ENCODE measurements at places on chromosomes 12 and 14.

DNA sequence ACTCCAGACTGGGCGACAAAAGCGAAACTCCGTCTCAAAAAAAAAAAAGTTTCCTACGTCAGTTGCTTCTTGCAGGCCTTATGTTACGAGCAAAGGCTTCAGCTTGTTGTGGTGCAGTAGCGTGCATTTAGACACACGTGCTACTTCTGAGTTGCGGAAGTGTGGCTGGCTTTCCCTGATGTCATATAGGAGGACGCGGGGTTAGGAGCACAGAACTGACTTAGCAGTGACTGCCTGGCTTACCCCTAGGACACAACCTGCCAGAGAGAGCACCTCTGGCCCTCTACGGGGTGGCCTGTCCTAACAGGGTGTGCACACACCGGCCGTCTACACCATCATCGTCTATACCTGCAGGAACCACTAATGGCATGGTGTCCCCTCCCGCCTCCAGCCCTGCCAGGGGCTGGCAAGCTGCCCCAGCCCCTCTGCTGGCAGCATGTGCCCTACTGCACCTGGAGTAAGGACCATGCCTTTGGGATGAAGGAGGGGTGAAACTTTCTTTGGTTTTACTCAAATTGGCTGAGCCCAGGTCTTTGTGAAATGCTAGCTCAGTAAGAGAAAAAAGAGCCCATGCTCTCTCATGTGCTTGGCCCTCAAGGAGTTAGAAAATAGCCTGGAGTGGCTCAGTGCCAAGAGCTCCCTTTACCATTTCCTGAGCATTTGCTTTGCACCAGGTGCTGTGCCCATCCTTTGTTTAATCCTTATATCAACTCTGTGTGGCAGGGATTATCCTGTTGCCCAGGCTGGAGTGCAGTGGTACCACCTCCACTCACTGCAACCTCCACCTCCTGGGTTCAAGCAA lies 1.7 kb upstream of the GPR68 start:
- no peak for DNase-seq

GRCh38 chr12:57614178-57614947 lies 3.1 kb downstream of the ARHGEF25 start:
- no peak for DNase-seq

GRCh38 chr12:72095025-72095424 lies 156.4 kb downstream of the TPH2 start:
- DNase-seq = no peak

DNA sequence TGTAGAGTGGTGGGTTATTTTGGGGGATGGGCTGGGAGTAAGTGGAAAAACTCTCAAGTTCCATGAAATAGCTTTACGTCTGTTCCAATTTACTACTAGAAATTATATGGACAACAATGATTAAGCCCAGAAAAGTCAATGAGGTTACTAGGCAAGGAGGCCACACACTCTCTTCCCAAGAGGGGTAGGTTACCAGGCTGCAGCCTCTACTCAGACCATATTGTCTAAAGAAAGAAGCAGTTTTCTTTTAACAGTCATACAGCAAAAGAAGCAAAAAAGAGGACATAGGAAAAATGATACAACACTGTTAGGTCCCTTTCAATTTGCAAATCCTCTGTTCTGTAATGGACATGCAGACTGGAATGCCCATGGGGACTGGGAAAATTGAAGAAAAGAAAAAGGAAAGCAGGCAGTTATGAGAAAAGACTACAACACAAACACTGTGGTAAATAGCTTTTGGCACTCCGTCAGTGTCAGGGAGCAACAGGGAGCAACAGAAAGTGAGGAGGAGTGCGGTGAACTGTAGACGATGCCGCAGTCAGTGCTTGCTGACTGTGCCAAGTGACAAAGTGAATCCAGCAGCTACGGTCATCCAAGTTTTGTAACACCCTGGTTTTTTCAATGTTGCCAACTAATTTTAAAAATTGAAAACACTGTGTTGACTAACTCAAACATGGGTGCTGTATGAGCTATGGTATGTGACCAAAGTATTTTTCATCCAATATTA lies 39.8 kb upstream of the HMGA2 start:
- DNase-seq = no peak

GRCh38 chr12:111780166-111780565 lies 13.4 kb downstream of the ALDH2 start:
- DNase-seq = no peak

- DNase-seq = no peak
Observed at GRCh38 chr14:20277409-20277808, 28.3 kb downstream of the TTC5 start.

DNA sequence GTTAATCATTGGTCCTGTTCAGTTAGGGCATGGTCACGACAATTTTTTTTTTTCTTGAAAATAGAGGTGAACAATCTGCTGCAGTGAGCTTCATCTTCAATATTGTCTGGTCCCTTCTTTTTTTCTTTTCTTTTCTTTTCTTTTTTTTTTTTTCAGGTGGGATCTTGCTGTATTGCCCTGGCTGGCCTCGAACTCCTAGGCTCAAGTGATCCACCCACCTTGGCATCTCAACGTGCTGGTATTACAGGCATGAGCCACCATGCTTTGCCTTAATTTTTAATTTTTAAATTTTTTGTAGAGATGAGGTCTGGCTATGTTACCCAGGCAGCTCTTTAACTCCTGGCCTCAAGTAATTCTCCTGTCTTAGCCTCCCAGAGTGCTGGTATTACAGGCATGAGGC lies 36.5 kb downstream of the MIPOL1 start:
- no peak for DNase-seq

- no peak for DNase-seq
Observed at GRCh38 chr12:4806439-4807115, 86.4 kb downstream of the GALNT8 start.

- DNase-seq = no peak
Observed at GRCh38 chr12:132955094-132956010, 754 bp downstream of the ZNF605 start.

GRCh38 chr14:61668282-61668681 lies 27.0 kb upstream of the HIF1A start:
- DNase-seq = no peak

GRCh38 chr12:96438330-96438729 lies 38.1 kb upstream of the CDK17 start:
- DNase-seq = no peak

GRCh38 chr12:107622001-107622400 lies 63.6 kb upstream of the PWP1 start:
- DNase-seq = no peak

- DNase-seq = no peak
Observed at GRCh38 chr14:60188115-60188514, 22.9 kb upstream of the DHRS7 start.

GRCh38 chr12:93571365-93571924 lies 1.0 kb upstream of the SOCS2 start:
- peak; percentile 49 for DNase-seq

GRCh38 chr14:70057519-70058136 lies 131.1 kb downstream of the SLC8A3 start:
- no peak for DNase-seq

DNA sequence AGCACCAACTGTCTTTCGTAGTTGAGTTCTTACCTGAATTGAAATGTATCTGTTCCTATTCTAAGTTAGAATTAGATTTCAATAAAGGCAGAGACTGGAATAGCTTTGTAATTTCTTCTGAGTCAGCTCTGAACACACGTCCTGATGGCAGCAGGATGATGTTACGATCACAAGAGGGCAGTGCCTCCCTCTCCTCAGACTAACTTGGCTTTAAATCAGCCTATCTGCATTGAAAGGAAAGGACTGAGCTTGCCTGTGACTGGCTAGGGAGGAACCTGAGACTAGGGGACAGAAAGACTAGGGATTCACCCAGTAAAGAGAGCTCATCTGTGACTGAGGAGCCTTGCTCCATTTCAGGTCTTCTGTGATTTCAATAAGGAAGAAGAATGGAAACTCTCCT lies 323.7 kb upstream of the OR4E1 start:
- DNase-seq = no peak

- no peak for DNase-seq
Observed at GRCh38 chr14:101547961-101548669, 13.2 kb upstream of the DIO3 start.

DNA sequence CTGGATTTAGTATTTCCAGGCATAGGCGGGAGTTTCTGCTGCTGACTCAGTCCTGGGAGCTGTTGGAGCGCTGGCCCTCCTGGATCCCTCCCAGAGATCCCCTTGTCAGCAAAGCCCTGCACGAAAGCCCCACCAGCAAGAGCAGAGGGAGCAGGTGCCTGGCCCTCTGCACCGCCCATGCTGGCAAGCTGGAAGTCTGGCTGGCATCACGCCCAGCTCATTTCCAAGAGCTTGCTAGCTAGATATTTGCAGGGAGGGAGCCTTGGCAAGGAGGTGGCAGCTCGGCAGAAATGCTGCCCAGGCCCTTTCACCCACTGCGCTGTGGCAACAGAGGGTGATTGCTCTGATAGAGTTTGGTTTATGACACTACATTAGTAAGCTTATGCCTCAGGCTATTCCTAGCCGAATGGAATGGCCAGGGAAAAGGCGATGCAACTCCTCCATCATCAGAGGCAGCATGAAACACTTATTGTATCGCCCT lies 193.9 kb downstream of the EMP1 start:
- no peak for DNase-seq

DNA sequence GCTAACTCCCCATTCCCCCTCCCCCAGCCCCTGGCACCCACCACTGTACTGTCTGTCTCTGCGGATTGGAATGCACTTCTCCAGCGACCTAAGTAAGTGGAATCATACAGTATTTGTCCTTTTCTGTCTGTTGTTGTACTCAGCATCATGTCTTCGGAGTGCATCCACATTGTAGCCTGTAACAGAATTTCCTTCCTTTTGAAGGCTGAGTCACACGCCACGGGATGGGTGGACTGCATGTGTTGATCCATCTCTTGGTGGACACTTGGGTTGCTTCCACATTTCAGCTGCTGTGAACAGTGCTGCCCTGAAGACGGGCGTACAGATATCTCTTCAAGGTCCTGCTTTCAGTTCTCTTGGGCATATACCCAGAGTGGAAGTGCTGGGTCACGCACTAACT lies 34.4 kb downstream of the DDX51 start:
- no peak for DNase-seq

DNA sequence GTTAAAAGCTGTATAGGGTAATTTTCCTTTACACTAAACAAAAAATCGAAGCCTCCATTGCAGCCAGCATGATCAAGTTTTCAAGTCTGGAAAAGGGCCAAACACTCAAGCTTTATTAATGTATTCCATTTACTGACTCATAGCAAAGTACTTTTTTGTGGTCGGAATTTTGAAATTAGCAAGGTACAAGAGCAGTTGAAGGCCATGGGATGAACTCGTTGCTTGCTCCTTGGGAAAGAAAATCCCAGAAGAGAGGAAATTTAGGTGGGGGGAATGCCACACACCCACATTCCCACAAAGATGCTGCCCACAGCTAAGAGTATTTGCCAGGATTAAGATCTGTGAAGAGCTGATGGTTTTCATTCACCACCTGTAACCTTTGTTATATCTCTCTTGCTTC lies 333.7 kb downstream of the EGLN3 start:
- no peak for DNase-seq

DNA sequence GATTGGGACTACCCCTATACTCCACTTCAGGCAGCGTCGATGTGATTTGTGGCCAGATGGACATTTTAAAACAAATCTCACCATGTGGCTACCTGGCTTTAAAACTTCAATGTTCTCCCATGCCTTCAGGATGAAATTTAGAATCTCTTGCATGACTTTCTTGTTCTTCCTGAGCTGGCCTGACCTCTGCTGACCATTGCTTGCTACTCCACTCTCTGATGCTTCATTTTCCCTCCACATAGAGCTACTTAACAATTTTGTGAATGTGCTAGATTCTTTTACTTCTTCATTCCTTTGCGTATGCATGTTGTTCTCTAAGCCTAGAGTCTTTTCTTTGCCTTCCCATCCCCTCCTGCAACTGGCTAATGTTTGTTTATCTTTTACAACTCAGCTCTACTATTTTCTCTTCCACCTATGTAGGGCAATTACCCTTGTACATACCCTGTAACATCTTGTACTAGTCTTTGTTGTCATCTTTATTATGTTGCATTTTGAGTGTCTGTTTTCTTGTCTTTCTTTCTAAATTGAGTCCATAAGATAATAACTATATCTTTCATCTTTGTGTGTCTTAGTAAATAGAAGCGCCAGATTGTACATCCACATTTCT lies 41.2 kb downstream of the YLPM1 start:
- no peak for DNase-seq

- no peak for DNase-seq
Observed at GRCh38 chr12:41013881-41014642, 174.1 kb upstream of the PDZRN4 start.

DNA sequence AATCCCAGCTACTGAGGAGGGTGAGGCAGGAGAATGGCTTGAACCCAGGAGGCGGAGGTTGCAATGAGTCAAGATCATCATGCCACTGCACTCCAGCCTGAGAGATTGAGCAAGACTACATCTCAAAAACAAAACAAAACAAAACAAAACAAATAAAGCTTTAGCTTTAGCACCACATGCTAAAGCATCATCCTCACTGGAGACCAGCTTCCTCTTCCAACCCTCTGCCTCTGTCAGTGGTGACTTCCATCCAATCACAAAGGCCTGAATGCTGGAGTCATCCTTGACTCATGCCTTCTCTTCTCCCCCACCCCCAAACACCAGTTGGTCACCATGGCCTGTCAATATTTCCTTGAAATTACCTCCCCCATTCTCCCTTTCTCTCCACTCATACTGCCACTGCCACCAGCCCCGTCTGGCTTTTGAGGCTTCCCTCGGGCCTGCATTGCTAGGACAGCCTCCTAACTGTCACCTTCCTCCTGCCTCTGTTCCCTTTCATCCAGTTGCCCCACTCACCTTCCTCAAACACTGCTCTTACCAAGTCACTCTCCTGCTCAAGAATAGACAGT lies 1.4 kb downstream of the ZNF385A start:
- no peak for DNase-seq

- no peak for DNase-seq
Observed at GRCh38 chr12:101941306-101942249, 64.2 kb downstream of the DRAM1 start.

DNA sequence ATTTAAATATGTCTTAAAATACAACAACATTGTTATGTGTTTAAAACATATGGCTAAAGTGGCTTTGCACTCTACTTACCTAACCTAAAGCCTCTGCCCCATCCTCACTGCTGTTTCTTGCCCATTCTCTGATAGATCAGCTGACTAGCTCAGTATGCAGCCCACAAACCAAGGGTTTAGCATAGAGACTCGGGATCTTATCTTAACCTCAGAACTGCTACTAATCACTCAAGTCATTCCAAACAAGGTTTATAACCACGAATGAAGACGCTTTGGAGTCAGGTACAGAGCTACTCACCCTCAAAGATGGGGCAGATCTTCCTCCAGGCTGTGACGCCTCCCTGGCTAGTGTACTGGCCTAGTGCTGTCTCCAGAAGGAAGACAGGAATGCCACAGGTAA lies 19.3 kb downstream of the SLC6A13 start:
- DNase-seq = no peak

DNA sequence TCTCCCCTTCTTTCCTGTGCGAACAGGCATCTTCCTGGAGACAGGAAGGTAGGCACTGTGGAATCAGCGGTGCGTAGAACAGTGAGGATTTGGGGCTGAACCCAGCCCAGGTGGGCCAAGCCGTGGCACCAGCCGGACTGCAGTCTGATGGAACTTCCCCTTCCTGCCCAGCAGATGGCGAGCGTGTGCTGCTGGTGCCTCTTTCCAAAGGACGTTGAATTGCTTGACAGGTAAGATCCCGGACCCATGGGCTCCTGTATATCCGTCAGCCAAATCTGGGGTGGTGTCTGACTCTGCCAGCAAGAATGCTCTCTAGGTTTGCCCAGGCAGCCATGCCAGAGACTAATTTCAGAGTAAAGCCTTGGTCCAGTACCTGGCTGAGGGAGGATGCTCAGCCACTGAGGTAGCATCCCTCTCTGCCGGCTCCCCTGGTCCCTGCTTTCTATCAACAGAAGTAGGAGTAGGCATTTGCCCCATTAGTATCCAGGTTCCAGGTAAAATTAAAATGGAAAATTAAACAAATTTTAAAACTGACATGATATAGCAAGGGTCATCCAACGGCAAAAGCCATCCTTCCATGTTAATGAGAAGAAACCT lies 21.1 kb upstream of the KCNA5 start:
- DNase-seq = no peak

All from stimulated activated CD4-positive, alpha-beta T cell treated with anti-CD3 and anti-CD28 coated beads, TNF-alpha, amount 100 ng/mL, for 4 hours (primary cell).